H1 (cell line): ENCODE measurements at places on chromosomes 5 and 9.

DNA sequence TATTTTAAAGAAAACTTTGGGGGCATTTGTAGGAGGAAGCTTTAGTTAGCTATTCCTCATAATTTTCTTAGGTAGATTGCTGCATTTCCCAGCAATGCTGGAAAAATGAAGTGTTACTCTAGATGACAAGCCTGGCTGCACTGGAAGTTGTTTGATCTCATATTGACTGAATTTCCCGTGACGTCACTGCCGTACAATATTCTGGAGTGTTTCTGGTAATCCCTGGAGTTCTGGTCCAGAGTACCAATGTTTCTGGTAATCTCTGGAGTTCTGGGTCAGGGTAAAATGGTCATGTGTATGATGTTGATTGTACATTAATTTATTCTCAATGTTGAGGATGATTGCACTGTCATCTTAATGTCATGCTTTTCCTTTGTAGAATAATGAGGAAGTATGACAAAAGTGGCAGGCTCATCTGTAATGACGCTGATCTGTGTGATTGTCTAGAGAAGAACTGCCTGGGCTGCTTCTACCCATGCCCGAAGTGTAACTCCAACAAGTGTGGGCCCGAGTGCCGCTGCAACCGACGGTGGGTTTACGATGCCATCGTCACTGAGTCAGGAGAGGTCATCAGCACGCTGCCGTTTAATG lies 26.2 kb downstream of the ARL14EPL start:
- DNase-seq: no peak

DNA sequence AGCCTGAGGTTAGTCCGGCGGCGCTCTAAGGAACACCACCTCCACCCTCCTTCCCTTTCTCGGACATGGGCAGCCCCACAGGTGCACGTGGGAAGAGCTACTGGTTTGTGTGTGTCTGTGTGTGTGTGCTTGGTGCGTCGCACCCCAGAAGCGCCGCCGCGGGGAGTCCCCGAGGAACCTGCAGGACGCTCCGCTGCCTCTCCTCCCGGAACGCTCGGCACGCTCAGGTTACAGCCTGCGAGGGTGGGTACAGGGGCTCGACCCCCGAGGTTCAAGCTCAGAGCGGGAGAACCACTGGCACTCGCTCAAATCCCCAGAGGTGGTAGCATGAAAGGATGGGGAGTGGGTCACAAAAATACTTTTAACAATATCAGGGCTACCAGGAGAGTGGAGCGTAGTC lies 2.0 kb downstream of the ASTN2 start:
- DNase-seq: peak; percentile 59

DNA sequence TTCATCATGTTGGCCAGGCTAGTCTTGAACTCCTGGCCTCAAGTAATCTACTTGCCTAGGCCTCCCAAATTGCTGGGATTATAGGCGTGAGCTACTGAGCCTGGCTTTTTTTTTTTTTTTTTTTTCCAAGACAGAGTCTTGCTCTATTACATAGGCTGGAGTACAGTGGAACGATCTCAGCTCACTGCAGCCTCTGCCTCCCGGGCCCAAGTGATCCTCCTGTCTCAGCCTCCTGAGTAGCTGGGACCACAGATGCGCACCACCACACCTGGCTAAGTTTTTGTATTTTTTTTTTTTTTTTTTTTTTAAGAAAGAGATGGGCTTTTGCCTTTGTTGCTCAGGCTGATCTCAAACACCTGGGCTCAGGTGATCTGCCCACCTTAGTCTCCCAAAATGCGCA lies 26.2 kb upstream of the GPR21 start:
- DNase-seq: no peak

DNA sequence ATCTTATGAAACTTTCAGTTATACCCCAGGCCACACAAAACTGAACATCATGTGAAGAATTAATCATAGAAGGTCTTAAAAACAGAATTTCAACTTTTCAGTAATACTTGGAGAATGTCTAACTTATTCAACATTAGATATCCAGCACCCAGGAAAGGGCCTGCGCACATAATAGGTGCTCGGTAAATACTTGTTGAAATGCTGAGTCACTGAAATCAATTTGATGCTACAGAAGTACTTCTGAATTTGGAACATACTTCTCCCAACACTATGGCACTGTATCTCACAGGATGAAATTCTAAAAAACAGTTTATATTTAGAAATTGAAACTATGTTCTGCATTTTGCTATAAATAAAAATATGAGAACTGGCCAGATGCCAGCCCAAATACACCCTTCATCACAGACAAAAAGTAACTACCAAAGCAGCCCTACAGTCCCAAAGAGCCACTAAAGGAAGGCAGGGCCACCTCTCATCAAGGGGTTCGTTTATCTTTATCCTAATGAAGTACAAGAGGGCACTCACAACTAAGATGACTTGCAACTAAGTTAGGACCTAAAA lies 26.5 kb downstream of the MRPS27 start:
- no peak for DNase-seq

GRCh38 chr5:61630908-61631307 lies 298.9 kb downstream of the ZSWIM6 start:
- DNase-seq: no peak

DNA sequence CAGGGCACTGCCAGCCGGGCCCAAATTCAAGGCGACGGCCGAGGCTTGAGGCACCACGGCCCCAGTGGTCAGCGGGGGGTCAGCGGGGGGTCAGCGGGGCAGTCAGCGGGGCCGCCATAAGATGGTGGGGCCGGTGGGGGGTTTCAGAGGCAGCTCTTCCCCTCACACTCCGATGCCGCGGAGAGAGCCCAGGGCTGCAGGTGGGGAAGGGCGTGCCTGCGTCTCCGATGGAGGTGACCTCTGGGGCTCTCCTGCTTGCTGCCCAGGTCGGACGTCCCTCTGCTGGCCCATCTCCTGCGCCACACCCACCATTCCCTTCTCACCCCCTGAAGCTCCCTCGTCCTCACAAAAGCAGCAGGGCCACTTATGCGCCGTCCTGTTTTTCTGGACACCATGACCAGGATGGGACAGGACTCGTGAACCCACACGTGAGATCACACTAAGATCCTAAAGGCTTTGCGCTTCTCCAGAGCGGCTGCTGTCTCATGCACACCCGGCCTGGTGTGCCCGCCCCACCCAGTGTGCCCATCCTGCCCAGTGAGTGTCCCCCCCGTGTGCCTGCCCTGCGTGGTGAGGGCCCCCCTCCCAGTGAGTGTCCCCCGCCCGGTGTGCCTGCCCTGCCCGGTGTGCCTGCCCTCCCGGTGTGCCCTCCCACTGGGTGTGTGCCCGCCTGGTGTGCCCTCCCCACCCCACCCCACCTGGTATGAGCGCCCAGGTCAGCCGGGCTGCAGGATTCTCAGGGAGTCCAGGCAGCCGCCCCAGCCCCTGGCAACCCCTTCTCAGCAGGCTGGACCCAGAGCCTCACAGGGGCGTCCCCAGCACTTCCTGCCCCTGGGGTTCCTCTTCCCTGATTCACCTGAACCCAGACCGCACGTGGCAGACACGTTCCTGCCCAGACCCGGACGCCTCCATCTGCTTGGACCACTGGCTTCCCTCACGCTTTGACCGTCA lies 48.7 kb upstream of the NKD2 start:
- DNase-seq: no peak

DNA sequence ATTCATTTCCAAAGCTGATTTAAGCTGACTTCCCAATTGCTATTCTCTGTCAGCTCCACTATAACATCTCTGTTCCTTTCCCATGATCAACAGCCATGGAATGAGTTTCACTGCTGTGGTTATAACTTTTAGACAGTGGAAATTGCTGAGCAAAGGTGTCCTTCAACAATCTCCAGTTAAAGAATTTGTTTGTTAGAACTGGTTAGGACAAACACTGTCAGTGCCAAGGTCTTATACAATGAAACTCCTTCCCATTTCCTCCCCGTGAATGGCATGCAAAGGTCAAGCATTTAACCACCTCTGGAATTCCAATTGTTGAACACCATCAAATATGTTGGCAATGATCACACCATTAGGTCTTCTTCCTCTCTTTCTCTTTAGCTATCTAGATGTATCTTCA lies 45.7 kb upstream of the GHR start:
- no peak for DNase-seq

DNA sequence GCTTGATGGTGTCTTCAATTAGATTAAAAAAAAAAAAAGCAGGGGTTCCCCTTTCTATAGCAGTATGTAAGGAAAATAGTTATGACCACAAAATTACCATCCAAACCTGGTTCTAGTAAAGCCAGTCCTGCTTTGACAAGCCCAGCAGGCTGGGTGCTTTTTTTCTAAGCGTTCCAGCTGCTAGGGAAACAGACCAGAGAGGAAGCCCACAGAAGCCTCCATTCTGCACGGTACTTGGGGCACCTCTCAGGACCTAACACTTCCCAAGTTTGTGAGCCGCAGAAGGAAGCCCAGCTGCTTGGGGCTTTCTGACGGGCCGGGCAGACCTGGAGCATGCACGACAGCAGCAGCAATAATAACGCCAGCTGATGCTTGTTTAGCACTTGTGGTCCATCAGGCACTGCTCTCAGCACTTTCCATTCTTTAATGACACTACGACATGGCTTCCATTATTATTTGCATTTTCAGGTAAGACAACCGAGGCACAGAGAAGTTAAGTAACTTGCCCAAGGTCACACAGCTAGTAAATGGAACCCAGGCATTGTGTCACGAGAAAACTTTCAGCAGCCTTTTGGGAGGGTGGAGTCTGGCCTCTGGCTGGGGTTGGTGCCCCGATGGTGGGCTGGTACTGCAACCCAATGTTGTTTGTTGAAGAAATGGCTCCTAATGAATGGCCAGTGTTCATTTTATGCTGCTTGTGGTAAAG lies 15.4 kb downstream of the LMX1B start:
- no peak for DNase-seq

- no peak for DNase-seq
Observed at GRCh38 chr5:61000887-61001286, 55.9 kb downstream of the NDUFAF2 start.

GRCh38 chr5:94388773-94389514 lies 229.5 kb downstream of the KIAA0825 start:
- no peak for DNase-seq

DNA sequence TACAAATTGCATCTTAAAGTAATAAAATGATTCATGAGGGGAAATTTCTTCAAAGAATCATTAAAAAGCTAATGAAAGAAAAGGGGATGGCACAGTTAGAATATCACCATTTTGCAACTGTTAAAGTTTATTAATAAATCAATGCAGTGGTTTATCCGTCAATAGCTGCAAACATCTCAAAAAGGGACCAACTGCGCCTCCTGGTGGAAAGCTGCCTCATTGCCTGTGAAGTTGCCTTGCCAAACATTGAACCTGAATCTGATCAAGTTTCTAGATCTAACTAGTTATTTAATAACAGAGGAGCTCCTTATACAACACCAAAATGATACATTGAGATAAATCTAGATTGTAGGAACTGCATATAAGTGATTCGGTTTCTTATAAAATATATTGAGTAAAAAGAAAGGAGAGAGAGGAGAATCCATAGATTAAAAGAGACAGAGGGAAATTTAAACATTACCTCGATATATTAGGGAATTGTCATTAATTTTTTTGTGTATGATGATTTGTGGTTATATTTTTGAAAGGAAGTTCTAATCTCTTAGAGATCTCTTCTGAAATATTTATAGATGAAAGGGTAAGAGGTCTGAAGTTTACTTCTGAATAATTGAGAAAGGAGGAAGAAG lies 6.9 kb upstream of the NDUFB6 start:
- DNase-seq: no peak

DNA sequence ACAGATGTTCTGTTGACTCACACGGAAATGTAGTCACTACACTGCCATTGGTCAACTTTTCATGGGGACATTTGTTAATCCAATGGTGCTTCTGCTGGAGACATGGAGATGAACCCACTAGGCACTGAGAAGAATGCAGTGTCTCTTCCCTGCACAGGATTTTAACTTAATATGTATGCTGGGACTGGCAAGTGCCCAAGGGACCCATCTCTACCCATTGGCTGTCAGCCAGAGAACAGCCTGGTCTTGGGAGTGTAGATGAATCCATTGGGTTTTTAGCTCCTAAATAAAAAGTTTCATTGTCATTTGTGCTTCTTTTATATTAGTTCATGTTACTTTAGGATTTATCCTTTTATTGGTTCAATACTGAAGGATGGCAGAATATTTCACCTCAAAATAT lies 195.8 kb upstream of the CDH6 start:
- no peak for DNase-seq

- no peak for DNase-seq
Observed at GRCh38 chr9:37796232-37796631, 4.4 kb upstream of the DCAF10 start.

DNA sequence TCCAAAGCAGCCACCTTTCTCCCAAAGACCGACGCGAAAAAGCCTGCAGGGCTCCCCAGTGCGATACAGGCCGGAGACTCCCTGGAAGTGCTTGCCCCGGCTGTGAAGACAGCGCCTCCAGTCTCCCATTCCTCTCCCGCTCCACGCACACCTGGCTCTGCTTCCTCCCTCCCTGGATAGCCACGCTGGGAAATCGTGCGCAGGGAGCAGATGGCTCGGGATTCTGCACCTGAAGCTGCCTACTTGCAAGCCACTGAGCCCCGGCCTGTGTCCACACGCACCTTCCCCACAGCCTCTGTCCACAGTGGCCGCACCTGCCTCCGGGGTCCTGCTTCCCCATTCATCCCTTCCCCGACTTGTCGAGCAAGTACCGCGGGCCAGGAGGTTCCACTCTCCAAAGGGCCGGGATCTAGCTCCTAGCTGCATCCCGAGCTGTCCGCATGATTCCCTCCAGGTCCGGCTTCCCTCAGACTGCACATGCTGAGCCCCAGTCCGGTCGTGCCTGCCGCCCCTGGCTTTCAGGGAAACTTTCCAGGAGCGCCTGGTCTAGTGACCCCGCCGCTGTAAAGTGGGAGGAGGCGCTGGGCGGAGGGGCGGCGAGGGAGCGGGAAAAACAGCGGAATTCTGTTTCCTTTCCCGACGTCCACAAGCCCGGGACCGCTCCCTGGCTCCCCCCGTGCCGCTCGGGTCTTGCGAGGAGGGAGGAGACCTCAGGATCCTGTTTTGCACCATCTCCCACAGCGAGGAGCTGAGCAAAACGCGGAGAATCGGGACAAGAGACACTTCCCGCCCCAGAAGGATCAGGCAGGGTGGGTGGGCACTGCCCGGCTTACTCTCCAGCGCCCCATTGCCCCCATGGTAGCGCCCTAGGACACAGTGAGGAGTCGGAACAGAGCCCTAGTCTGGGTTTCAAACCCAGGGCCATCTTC lies 2.0 kb downstream of the SEMA6A start:
- DNase-seq: no peak

- no peak for DNase-seq
Observed at GRCh38 chr9:130756455-130757152, 63.0 kb downstream of the EXOSC2 start.

- no peak for DNase-seq
Observed at GRCh38 chr5:149802008-149802680, 72.0 kb downstream of the PPARGC1B start.

- no peak for DNase-seq
Observed at GRCh38 chr9:129751841-129752801, 721 bp downstream of the PTGES start.
